Spinal cord (tissue), 10 donors: ENCODE measurements at places on chromosomes 3 and 15. TPM values are rescaled to one million over a fixed set of nuclear protein-coding genes. Genes with fewer than 3 reads are reported as not detected.

ZKSCAN7 gene
- total RNA-seq, result 16.5 TPM

DNA sequence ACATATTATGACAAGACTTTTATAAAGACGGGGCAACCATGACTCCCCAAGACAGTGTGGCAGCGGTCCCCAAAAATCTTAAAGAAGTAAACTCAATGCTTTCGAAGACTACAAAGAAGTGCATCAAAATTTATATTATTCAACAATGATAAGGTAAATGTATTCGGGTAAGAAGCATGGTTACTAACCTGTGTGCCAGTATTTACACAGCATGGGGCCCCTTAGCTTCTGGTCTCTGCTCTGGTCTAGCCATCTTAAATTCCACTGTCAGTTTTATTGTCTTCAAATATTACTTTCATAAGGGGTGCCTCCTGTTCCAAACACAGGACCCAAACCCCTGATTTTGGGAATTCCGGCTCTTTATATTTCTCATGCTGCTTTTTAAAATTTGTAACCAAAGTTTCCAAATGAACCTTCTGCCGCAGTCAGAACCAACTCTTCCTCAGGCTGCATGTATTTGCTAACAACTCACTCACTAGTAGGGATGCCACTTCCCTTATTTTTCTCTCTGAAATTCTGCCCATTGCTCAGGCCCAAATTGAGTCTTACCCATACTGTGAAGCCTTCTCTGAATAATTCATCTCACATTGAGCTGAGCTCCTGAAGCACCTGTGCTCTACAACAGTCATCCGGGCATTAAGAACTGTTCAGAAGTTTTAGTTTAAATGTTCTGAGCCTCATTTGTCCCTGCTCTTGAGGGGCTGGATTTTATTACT, 1.2 kb downstream of the TTC23 start:
- no peak for DNase-seq
- H3K27ac ChIP-seq, result no peak overlapping the region
- no peaks in the 10 kb centered on the region for H3K36me3 ChIP-seq

DNA sequence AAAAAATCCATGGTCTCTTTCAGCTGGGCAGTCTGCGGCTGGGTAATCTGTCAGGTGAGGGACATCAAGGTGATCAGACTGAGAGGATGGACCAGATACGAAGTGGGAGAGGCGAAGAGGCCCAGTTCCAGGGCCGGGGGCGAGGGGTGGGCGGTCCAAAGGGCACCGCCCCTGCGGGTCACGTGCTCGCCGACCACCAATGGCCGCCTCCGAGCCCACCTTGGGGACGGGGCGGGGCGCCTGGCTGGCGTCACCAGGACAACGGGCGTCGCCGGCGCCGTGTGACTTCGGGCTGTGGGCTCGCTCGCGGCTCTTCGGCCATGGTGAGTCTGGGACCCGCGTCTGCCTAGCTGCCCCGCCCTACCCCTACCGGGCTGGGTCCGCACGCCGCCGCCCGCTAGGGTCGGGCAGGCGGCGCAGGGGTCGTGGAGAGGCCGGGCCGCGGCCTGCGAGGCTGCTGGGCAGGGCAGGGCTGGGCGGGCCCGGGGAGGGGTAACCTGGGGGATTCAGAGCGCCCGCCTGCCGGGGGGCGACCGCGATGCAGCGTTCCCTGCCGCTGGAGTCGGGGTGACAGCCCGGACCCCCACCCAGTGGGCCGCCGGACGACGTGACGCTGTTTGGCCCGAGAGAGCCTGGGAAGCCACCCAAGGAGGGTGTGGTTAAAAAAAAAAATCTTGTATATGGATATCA, at the start of gene FBXL2:
Gene FBXL2, plus strand, starts transcription at position 250 of the 690 bp plus-strand sequence. Its CDS starts 71 bp downstream, at position 321.
- H3K27ac ChIP-seq, result no peak within 1 kb of the TSS
- H3K4me1 ChIP-seq, result peaks cover 3% of the 10 kb centered on the region
- DNase-seq, result peak; percentile 92
- no peaks in the 10 kb centered on the region for H3K36me3 ChIP-seq

- no peaks in the 10 kb centered on the region for H3K27me3 ChIP-seq
- no peak overlapping the region for H3K4me3 ChIP-seq
Measured at GRCh38 chr3:181105646-181106045, 116.1 kb upstream of the DNAJC19 start.

C15orf62 gene
- total RNA-seq, result 0.20 TPM

DNA sequence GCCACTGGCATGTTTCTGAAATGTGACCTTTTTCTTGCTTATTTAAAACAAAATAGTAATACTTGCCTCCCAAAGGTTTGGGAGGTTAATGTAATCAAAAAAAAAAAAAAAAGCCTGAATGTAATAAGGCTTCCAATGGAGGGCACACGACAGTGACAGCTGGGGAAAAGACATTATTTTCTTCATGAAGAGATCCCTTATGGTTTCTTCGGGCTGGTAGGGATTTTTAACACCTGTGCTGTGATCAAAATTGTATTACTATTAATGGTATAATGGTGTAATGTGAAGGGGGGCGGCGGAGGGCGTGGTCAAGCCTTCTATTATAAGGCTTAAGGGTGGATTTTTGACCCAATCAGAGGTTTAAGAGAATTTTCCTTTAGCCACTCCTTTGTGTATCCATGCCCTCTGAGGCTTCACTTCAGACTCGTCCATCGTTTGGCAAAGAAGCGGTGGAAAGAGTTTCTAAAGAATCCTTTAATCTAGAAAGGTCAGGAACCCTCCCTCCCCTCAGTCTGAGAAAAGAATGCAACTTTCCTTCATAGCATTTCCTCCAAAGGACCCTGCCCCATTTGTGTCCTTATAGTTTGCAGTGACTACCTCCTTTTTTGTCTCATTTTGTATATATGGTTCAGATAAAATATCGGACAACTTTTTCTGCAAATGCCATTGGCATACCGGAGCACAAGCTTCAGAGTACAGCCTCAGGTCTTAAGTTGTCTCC, 89.5 kb upstream of the CHD2 start:
- H3K27me3 ChIP-seq, result no peaks in the 10 kb centered on the region
- no peaks in the 10 kb centered on the region for H3K36me3 ChIP-seq
- peaks cover 24% of the 10 kb centered on the region for H3K4me1 ChIP-seq
- H3K27ac ChIP-seq, result peak overlapping the region; percentile 100
- DNase-seq, result no peak

DNA sequence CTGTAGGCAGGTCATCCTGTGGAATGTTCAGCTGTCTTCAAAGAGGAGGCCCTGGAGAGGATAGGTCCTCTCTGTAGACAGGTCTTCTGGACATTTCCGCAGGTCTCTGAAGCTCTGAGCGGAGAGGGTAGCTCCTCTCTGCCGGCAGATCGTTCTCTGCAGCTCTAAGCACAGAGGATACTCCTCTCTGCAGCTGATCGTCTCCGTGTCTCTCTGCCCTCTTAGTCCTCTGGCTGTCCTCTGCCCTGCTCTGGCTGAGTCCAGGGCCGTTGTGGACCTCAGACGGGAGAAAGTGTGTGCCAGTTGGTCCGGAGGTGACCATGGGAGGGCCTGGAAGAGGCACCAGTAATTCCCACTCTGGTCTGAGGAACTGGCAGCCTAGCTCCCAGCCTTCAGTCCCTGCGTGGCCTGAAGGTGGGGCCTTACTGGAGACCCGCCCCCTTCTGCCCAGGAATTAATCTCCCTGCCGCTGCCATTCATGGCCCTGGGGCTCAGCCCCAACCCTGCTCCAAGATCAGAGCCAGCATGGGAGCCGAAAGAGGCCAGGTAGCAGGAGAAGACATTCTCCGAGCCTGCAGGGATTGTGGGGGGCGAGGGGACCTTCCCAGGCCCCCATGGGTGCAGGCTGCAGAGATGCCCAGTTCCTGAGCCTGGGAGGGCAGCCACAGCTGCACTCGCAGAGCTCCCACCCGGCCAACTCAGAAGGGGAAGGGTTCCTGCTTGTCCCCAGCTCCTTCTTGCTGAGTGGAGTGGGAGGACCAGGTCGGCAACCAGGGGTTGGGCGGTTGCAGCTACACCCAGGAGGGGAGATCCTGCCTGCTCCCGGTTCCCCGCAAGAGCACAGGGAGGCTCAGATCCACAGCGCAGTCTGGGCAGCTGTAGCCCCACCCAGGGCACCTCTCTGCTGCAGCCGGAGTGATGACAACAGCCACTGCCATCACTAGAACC, 488.7 kb downstream of the RSL24D1 start:
- H3K4me1 ChIP-seq, result no peaks in the 10 kb centered on the region
- H3K27me3 ChIP-seq, result no peaks in the 10 kb centered on the region
- H3K27ac ChIP-seq, result no peak overlapping the region
- no peak overlapping the region for H3K4me3 ChIP-seq

KIF7 gene
- 5.4 TPM for total RNA-seq

GOLGA8H gene
- 2.2 TPM for total RNA-seq

GRCh38 chr15:29103824-29104565, 165.6 kb downstream of the NSMCE3 start:
- peak overlapping the region; percentile 64 for H3K27ac ChIP-seq
- peaks cover 30% of the 10 kb centered on the region for H3K4me1 ChIP-seq
- no peak for DNase-seq
- peak overlapping the region; percentile 32 for H3K4me3 ChIP-seq
- H3K36me3 ChIP-seq, result peaks cover 78% of the 10 kb centered on the region

DNA sequence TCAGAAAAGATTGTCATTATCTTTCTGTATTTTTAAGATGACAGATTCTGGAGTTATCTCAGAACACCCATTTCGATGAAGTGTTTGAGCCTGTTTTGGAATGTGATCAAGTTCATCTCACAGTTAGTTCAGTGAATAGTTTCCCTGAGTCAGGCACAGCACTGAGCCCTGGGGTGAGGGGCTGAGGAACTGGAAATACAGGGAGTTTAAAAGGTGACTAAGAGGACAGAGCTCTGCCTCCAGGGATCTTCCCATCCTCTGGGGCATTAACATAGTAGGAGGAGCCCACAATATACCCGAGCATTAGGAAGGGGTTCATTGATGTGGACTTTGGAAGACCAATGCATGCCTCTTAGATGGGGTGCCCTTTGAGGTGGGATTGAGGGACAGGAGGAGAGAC, 355.1 kb downstream of the CLSTN2 start:
- H3K27ac ChIP-seq, result no peak overlapping the region
- peaks cover 3% of the 10 kb centered on the region for H3K4me1 ChIP-seq
- H3K4me3 ChIP-seq, result no peak overlapping the region
- no peaks in the 10 kb centered on the region for H3K27me3 ChIP-seq
- no peak for DNase-seq

NME9 gene
- 7.6 TPM for total RNA-seq

GRCh38 chr3:117524890-117525289, 815.3 kb downstream of the TUSC7 start:
- DNase-seq, result no peak
- H3K36me3 ChIP-seq, result no peaks in the 10 kb centered on the region
- H3K27ac ChIP-seq, result no peak overlapping the region
- H3K27me3 ChIP-seq, result no peaks in the 10 kb centered on the region
